ENCODE measurements at places on chromosomes 6 and 20.
A peak's percentile ranks its signal among the peaks of the same experiment; 100 is the strongest.

- DNase-seq: no peak
These were observed 45.4 kb downstream of the RPF2 start for GRCh38 chr6:111027219-111027618.

- DNase-seq: no peak
These were observed 35.6 kb upstream of the PRELID3B start for GRCh38 chr20:59078231-59078630.

GRCh38 chr6:91167846-91168245 lies 581.0 kb upstream of the MAP3K7 start:
- no peak for DNase-seq

DNA sequence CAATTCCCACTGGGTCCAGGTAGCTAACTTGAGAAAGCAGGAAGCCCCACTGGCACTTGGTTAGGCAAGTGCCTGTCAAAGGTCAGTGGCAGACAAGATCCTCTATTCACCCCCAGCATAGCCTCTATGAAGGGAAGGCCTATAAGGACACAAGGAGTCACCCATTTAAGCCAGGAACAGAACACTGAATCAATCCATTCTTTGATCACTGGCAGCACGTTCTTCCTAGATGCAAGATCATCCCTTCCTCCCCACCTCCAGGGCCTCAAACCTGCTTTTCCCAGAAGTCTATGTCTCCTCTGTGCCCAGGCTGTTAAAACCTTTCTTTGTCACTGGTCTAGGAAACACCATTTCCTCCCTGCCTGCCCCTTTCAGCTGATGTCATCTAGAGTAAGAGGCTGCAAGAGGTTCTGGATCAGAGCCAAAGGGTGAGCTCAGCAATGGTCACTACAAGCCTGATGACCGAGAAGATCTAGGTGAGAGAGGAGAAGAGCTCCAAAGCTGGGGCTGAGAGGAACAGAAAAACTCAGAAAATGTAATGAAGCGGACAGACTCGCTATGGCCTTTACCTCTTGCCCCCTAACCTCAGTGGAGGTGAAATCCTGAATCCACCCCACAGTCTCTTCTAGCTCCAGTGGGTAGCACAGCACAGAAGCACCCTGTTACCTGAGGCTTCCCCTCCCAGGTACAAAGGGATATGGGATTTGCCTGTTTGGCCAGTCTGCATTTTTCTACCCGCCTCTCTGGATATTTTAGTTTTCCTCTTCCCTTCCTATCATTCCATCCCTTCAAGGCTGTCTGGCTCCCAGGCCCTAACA lies 1.8 kb downstream of the GTPBP2 start:
- DNase-seq: no peak

DNA sequence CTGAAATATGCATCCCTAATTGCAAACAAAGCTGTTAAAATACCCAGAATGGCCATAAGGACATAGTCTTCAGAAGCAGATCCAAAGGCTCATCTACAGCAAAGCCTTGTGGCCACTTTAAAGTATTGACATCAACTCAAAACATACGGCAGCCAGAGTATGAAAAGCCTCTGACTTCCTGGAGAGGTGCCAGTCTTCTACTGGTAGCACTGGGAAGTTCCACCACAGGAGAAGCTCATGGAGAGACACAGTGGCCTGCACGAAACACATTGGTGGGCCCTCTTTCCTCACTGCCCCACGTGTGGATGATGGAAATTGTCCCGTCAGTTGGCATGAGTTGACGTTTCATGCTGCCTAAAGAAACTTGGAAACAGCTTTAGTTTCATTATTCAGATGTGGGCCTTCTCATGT lies 202.6 kb upstream of the HEY2 start:
- no peak for DNase-seq

- DNase-seq: no peak
These were observed 102.4 kb downstream of the MTHFD1L start for GRCh38 chr6:150967910-150968309.

DNA sequence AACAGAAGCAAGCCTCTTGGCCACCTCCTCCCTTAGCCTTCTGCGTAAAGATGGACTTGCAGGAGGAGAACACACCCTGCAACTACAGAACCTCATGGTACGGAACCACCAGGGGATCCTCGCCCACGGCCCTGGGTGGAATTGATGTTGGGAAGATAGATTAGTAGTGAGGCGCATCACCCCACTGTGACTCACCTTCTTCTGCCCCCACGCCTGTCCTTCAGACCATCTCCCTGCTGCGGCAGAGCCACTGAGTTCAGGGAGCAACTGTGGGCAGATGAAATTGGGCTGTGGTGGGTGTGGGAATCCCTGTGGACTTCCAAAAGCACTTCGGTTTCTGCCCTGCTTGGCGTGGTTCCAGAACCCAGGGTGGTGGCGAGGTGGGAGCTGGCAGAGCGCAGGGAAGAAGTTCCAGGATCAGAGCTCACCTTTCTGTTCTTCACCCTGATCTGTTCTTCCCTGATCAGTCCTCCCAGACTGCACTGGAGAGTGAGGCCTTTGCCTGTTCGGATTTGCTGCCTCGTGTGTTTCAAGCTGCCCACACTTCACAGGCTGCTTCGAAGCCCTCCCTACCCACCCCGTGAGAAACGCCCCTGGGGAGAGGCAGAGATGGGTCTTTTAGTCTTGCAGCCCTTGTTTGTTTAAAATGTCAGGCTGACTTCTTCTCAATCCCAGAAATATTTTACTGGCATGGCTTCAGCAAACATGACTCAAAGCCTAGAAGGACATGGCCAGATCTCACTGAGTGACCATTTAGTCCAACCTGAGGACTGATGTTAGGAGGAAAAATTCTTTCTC lies 92.8 kb upstream of the MLN start:
- no peak for DNase-seq

DNA sequence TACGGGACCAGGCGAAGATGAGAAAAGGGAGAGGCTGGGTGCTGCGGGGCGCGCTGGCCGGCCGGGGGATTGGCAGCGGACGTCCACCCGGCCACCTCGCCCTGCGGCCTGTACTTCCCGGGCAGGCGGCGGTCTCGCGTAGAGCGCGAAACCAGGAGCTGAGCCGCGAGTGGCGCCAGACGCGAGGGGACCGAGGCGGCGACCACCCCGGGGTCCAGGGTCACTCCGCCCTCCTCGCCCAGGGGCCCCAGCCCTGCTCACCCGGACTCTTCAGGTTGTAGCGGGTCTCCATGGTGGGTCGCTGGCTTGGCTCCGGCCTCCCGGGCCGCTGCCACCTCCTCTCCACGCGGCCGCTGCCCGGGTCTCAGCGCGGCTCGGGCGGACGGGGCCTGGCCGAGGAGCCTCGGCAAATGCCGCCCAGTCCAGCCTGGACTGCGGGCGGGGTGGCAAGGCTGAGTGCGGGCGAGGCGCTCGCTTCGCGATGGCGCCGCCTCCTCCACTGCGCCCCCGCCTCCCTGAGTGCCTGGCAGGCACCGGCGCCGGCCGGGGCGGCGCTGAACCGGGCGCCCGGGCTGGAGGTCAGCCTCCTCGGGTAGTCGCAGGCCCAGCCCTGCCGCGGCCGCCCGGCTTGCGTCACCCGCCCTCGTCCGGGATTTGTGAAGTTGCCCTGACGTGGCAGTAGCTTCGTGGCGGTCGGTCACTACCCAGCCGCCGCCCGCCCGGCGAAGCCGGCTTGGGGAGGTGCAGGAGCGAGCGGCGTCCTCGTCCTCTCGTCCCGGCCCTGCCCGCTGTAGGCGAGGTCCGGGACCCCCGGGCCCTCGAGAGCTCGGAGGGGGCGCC lies at the start of gene UBE2J1:
Gene UBE2J1, minus strand, starts transcription at position 445 of the 840 bp plus-strand sequence. Its CDS starts 153 bp downstream, at position 292.
- DNase-seq: peak; percentile 60

DNA sequence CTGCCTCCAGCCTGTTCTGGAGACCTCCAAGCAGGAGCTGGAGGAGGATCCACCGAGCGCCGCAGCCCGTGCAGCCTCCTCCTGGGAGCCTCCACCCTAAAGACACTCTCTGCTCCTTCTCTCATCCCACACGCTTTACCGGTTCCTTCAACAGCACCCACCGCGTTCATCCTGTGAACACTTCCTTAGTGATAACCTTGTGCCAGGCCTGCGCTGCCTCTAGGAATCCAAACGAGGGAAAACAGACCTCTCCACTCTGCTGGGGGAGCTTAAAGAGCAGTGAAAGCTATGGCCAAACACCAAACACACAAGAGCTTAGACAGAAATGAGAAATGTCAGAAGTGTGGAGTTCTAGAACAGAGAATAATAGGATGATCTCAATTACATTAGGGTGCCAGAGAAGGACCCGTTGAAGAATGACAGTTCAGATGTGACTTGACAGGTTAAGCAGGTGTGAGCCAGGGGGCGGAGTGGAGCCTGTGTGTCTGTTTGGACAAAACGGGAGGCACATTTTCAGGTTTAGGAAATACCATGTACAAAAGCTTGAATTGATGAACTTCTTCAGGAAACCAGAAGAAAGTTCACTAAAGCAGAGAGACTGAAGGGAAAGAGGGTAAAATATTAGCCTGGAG lies 28.5 kb upstream of the HLA-DRB5 start:
- no peak for DNase-seq

- DNase-seq: no peak
These were observed 11.5 kb upstream of the SRF start for GRCh38 chr6:43159599-43159998.

DNA sequence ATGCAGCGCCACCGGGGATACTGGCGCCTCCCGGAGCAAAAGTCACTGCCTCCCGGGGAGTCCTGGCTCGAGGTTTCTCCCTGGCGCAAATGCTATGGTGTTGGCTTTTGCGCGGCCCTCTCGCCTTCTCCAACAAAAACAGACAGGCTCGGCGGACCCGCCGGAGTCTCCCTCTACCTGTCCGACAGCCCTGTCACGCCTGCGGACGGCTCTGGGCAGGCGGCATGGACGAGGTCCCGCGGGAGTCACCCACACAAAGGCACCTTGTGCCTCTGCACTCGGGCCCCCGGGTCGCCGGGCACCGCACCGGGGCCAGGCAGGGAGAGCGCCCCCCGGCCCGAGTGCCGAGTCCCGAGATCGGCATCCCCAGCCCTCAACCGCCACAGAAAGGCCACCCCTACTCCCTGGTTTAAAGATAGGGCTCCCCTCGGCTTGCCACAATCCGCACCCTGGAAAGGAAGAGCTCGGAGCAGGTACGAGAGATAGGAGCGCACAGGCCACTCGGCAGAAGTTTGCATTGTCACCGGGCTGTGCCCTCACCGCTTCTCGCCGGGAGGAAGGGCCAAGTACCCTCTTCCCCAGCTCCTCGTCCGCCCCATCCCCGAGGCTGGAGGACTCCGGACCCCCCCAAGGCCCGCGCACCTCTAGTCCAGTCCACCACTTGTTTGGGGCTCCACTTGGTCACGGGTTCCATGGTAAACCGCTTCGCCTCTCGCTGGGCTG lies 903 bp downstream of the CNKSR3 start:
- DNase-seq: no peak

DNA sequence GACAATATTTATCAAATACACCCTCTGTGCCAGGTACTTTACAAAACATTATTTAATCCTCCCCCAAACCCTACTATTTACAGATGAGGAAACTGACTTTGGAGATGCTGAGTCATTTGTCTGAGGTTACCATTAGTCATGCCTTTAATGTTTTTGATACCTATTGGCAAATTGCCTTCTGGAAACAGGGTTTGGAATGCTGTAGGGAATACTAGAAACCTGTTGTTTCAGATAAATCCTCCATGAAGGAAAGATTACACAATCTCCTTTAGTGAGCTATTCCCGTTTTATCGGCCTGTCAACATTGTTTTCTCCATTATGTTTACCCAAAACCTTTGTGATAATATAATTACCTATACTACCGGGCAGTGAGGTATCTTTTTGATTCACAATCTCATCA lies 93.6 kb upstream of the ADGRF1 start:
- no peak for DNase-seq

DNA sequence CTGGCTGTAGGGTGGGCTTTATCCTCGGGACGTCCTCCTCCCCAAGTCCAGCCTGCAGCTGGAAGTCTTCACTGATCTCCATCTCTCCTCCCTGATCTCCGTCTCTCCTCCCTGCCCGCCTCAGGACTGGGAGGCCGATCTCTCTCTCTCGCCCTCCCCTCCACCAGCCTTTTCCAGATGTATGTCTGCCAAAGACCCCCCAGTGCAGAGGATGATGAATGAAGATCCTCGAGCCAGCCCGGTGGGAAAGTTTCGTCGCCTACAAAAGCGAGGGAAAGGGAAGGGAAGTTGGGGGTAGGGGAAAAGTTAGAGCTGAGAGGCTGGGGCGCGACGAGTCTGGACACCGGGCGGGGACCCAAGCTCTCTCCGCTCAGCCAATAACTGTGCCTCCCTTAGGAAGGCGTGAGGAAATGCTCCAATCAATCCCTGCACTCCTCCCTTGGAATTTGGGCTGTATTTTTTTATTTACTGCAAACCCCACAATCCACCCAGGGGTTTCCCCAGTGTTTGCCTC lies 595 bp upstream of the SRF start:
- no peak for DNase-seq

GRCh38 chr6:98971303-98971702 lies 23.6 kb upstream of the FBXL4 start:
- DNase-seq: no peak

DNA sequence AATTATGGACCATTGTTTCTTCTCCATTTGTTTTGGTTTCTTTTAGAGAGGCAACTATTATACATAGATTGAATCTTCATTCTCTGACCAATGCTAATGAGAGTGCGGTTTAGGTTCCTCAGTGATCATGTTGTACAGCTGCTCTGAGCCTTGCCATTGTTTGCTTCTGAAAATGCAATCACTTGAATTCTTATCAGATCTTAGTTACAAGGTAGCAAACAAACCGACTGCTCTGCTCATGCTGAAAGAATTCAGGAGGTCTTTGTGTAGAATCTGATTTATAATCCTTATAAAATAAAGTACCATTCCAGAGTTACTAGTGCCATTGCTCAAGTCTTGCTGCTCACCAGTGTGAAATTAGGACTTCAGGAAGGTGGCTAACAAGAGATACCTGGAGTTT lies 569.1 kb upstream of the ID4 start:
- no peak for DNase-seq

GRCh38 chr20:53296451-53297153 lies 297.0 kb downstream of the ZNF217 start:
- DNase-seq: no peak

- no peak for DNase-seq
These were observed 10.1 kb upstream of the SMIM13 start for GRCh38 chr6:11083491-11083890.

Measured in T-helper 9 cell (primary cell).